AG08395 (cell line): ENCODE measurements at places on chromosomes 7 and 10.

DNA sequence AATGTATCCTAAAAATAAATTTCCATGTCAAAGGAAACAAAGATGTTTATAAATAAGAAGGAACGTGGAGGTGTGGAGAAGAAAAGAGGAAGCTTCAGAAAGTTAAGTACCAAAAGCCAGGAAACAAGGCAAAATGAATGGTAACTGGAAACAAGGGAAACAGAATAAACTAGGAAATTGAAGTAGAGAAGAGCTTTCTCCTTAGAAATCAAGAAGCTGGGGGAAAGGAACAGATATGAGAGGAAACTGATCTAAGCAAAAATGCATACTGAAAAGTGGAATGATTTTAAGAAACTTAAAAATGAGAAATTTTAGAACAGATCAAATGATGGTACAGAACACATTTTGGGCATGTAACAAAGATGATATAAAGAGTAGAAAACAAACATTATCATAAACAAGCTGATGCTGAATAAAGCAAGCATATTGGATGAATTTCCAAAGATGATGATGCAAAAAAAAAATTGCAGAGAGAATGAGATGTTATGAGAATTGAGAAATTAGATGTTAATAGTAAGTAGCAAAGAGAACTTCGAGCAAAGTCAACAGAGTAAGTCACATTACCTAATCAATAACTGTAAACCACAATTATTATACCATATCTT, 1.9 kb downstream of the BRAF start:
- DNase-seq: no peak

DNA sequence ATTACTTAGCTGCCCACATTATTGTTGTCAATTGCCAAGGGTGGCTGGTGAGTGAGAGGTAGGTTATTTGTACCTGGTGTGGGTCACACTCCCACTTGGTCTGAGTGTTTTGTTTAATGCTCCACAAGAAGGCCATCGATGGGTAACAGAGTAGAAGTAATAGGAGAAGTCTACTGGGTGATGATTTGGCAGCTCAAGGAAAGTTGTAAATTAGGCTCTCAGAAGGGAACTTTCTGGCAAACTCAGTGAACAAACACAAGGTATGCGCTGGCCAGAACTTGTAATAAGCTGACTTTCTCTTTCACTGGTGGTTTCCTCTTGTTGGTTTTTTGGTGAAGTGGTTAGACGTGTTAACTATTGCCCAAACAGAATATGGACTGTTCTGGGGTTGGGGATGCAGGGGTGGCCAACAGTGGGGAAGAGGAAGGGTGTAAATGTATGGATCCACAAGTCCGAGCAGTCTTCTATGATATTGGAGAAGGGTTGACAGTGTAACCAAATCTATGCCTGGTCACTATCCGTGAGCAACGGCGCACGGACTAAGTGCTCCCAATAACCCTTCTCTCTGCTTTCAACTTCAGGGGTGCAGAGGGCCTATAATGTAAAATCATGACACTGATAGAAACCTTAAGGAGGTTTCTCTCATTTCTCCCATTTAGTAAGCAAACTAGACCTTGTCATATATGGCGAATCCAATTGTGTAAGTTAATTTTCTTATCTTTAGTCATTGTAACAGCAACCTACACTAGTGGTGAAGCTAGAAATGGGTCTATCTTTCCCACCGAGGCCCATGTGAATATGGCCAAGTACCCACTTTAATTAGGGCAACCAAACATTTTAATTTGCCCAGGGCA, 212.8 kb downstream of the PTEN start:
- no peak for DNase-seq

DNA sequence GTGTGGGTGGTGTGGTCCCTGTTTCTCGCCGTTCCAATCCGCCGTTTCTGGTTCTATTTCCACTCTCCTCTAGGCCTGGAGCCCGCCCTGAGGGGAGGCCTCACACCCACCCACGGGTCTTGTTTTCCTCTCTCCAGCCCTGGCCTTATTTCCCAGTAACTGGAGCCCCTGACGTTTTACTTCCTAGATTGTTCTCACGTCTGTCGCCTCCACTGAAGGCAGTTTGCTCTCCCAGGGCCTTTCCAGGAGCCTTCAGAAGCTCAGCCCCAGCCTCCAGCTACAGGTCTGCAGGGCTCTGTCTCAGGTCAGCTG, 30.6 kb downstream of the CFAP46 start:
- no peak for DNase-seq

DNA sequence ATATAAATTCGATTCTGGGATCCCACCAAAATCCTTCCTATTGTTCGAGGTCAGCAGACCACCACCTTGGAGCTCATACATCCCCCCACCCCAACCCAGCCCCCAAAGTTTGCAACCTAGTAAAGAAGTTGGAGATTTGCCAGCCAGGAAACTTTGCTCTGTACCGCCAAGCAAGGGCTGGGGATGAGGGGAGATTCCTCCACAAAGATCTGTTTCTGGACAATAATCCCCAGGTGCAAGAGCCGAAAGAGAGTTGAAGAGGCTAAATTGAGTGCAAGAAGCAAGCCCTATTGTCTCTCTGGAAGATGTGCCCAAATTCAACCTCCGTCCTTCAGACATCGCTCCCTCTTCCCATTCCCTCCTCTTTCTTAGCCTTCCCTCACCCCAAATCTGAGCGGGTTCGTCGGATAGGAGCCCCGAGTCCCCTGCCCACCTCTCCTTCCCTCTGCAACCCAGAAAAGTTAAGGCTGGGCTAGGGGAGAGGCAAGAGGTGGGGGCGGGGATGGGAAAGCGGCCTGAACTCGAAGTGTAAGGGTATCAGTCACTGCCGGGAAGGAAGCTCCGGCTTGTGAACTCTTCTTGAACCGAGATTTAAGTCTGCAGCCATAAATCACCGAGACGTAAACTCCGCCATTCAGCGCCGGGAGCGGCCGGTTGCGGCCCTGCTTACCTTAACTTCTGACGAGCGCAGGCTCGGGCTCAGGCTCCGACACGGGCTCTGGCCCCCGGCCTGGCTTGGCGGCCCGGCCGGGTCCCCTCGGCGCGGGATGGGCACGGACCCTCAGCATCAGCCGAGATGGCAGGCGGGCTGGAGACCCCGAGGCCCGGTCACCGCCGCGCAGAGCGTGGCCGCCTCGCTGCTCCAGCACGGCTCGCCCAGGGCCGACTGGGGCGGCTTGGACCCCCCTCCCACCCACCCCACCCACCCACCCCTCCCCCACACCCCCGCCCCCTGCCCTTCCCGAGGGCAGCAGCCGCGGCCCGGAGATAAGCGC, 10.8 kb upstream of the HOXA2 start:
- no peak for DNase-seq

DNA sequence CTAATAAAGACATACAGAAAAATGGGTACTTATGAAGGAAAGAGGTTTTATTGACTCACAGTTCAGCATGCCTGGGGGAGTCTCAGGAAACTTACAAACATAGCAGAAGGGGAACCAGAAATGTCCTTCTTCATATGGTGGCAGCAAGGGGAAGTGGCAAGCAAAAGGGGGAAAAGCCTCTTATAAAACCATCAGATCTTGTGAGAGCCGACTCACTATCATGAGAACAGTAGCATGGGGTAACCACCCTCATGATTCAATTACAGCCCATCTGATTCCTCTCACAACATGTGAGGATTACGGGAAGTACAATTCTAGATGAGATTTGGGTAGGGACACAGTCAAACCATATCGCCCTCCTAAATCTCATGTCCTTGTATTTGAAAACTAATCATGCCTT, 1305.4 kb upstream of the SORCS1 start:
- no peak for DNase-seq

GRCh38 chr10:74824900-74825370, 1.5 kb upstream of the KAT6B start:
- DNase-seq: no peak
